ENCODE measurements at places on chromosomes 6 and 20.

GRCh38 chr6:31728767-31729514 lies at the start of gene DDAH2:
TSS of gene DDAH2 (minus strand) at chr6:31729299. CDS start at chr6:31729161, 138 bp downstream.
- DNase-seq, result no peak

- peak; percentile 66 for DNase-seq
These were observed 70.3 kb downstream of the ANKEF1 start for GRCh38 chr20:10105046-10105445.

DNA sequence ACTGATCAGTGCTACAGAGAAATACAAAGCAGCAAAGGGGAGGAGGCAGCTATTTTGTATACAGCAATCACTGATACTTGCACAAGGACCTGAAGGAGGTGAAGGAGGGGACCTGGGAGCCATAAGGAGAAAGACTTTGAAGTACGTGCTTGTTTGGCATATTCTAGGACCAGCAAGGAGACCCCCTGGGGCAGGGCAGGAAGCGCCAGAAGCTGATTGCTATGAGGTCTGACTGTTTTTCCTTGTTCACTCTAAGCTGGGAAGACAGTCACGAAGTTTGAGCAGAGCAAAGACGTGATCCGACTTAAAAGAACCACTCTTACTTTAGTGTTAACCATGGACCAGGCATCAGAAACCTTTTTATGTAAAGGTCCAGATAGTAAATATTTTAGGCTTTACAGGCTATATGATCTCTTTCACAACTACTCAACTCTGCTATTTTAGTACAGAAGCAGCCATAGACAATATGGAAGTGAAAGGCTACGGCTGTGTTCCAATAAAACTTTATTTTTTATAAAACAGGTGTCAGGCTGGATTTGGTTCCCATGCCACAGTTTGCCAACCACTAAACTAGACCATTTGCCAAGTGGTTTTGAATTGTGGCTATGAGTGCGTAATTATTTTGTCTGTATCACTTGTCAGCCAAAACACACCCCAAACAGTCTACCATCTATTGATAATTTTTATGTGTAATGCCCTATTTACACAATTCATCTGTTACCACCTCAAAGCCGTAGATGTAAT lies 217.9 kb downstream of the PRL start:
- DNase-seq, result no peak

DNA sequence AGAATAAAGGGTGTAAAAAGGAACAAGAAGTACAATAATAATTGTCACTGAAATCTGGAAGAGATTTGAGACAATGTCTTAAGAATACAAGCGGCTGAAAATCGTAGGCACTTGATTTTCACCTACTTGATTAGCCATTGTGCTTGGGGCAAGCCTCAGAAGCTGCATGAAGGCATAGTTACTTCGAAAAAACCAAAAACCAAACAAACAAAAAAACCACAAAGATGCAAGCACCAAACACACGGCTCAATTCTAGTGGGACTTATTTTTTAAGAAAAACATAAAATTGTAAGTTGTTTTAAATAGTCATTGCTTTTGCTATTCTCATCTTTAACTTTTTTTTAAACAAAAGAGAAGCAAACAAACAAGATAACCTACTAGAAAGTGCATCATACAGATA lies 235.6 kb downstream of the OGFRL1 start:
- no peak for DNase-seq

- no peak for DNase-seq
These were observed 21.5 kb upstream of the ATRN start for GRCh38 chr20:3449319-3449718.

GRCh38 chr6:156934069-156934460 lies 156.9 kb downstream of the ARID1B start:
- DNase-seq, result peak; percentile 58

DNA sequence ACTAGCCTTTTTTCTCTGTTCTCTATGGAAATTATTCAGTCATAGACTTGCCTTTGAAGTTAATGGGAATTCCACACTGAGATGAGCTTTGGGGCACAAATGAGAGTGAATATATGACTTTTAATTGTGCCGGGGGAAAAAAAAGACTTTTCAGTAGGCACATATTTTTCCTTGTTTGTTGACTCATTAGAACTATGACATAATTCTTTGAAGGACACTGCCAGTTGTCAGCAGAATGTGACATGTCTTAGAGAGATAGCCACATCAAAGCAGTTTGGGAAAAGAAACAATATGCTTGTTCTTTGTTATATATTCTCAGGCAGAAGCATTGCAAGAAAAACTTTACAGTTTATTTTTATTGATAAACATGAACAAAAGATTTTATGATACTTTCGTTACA lies 138.3 kb downstream of the COL9A1 start:
- no peak for DNase-seq

DNA sequence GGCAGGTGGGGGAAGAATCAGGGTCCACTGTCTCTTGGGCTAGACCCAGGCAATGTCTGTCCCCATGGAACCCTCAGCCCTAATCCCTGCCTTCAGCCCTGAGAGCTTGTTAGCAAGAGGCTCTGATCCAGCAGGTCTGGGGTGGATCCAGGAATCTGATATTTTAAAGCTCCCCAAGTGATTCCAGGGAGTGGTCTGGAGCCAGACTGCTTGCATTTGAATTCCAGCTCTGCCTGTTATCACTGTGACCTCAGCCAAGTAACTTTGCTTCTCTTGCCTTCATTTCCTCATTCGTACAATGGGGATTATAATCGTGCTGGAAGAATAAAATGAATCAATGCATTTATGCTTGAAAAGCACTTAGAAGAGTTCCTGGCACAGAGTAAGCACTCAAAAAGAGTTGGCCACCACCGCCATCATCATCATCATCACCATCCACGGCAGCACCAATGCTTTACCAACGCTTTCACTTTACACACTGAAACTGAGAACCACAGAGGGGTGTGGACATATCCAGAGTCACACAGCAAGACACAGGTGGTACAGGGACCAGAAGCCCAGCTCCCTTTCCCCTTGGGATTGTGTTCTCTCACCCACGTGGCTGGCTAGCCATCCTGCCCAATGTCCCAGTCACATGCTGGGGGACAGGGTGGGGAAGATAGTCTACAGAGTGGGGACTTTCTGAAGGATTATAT lies 75.7 kb upstream of the RALY start:
- no peak for DNase-seq

DNA sequence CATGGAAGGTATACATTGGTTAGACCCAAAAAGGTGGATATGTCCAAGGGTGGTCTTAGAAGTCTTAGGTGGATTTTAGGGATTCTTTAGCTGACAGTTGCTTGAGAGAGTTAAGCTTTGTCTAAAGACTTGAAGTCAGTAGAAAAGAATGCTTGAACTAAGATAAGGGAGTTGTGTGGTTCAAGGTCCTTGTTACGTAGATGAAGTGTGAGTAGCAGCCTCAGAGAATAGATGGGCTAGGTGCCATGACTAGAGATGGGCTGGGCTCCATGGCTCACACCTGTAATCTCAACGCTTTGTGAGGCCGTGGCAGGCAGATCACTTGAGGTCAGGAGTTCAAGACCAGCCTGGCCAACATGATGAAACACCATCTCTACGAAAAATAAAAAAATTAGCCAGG lies 1.7 kb downstream of the SHLD1 start:
- DNase-seq, result no peak

DNA sequence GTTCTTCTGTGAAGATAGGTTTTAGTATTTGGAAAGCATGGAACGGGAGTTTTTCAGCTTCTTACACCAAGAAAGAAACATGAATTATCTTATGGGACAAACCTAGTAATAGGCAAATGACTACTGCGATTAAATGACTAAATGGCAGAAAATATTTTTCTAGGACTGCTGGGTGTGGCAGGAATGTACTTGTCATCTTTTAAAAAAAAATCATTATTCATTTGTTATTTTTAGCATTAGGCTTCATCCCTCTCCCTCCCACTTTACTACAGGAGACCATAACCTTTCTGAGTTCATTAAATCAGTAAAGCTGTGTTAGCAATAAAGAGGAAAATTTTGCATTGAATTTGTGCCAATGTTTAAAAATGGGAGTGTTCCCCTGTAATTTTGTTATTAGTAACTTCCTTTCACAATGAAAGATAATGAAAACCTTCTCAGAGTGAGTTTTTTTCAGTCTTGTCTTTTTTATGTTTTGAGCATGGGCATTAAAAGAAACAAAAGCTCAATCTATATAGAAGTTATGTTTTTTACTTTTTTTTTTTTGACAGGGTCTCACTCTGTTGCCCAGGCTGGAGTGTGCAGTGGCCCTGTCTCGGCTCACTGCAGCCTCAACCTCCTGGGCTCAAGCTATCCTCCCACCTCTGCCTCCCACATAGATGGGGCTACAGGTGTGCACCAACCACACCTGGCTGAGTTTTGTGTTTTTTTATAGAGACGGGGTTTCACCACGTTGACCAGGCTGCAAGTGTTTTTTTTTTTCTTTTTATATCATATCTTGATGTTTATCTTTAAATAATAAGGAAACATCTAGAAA lies 105.6 kb upstream of the CLDN20 start:
- DNase-seq, result no peak

DNA sequence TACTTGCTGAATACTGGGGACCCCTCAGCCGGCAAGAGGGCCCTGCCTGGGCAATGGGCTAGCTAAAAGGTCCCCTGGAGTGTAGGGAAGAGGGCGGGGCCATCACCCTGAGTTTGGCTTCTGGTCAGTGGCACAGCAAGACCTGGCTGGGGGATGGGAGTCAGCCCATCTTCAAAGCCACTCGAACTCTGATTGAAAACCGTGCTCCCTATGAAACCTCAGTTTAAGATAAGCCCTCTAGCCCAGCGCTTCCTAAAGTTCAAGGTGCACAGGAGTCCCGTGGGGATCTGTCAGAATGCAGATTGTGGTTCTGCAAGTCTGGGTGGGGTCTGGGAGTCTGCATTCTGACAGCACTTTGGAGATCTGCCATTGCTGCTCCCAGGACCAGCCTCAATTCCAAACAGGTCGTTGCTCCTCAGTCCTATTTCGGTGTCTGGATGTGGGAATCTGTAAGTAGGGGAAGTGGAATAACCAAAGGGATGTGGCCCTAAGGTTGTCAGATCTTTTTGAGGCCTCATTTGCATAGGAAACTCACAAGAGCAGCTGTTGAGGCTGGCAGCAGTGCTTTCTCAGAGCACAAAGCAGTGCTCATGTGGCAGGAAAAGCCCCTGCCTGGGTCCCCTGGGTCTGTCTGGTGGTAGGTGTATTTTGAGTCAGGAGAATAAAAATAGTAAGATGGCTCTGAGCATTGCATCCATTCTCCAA lies 85.3 kb upstream of the SCP2D1 start:
- DNase-seq, result no peak

DNA sequence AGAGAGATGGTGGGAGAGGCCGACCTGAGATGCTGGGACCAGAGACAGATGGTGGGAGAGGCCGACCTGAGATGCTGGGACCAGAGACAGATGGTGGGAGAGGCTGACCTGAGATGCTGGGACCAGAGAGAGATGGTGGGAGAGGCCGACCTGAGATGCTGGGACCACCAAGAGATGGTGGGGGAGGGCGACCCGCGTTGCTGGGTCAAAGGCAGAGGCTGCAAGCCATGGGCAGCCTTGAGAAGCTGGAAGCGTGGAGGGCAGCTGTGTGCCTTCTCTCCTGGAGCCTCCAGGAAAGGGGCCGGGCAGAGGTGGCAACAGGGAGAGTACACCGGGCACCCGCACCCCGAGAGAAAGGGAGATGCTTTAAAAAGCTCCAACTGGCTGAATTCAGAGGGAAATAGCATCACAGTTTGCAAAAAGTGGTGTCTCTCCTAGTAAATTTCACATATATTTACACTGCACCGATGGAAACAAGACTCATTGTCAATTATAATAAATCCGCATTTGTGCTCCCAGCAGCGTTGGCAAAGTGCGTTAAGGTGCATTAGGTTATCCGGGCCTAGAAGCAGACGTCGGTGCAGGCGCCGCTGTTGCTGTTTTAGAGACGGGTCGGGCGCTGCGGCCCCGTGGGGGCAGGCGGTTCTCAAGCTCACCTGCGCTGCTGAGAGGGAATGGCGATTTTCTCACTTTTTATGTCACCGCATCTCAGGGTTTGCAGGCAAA lies 132.4 kb downstream of the DLL1 start:
- no peak for DNase-seq

- no peak for DNase-seq
These were observed 15.8 kb downstream of the CGA start for GRCh38 chr6:87078983-87079616.

DNA sequence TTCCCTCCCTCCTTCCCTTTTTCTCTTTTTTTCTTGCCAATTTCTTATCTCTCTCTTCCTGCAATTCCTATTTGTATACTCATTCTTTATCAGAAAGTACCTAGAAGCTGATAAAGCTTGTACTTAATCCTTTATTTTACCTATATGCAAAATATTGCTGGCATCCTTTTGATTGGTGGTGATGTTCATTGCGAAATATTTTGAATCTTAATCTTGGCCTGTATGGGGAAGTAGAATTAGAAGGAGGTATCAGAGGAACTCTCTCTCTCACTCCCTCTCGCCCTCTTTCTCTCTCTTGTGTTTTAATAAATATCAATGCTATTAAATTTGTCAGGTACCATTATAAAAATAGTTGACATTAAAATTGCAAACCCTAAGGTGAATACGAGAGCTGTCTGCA lies 52.8 kb downstream of the UST start:
- no peak for DNase-seq

DNA sequence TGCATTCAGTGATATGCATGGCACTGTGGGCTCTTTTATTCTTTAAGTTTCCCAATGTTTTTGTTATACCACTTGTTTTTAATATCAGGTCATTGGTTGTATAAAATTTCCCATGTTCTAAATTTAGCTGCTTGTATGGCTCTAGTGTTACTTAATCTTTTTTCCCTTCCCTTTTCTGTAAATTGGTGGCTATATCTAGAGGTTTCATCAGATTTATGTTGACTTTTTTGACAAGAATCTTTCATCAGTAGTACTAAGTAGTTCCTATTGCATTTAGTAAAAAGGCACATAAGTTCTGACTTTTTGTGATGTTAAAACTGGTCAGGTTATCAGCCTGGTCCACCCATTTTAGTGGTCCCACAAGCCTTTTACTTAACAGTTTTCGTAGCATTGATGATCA lies 51.1 kb downstream of the MMS22L start:
- no peak for DNase-seq

- DNase-seq, result no peak
These were observed 21.1 kb downstream of the GCNT2 start for GRCh38 chr6:10542213-10542612.

DNA sequence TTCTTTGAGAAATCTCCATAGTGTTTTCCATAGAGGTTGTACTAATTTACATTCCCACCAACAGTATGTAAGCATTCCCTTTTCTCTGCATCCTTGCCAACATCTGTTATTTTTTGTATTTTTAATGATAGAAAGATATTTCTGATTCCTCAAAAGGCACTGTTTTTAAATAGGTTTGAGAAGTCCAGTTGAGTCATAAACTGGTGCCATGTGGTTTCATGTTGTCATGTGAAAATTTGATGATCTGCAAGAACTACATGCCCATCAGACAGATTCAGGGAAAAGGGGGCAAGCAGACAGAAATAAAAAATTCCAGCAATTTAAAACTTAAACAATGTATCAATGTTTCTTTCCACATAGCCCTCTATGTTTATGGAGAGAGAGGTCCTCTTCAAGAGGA lies 227.5 kb downstream of the KCNQ5 start:
- DNase-seq, result no peak

- DNase-seq, result no peak
These were observed 50.2 kb downstream of the ERMARD start for GRCh38 chr6:169801396-169802160.
